ENCODE measurements at places on chromosomes 16 and 17. TPM values are rescaled to one million over a fixed set of nuclear protein-coding genes. Genes with fewer than 3 reads are reported as not detected.
A peak's percentile ranks its signal among the peaks of the same experiment; 100 is the strongest.

SPG7 gene
- 46.7 TPM for total RNA-seq

G6PC1 gene
- total RNA-seq = not detected

NOXO1 gene
- not detected for total RNA-seq

TEFM gene
- total RNA-seq = 19.2 TPM

PRSS33 gene
- total RNA-seq = 0.10 TPM

DNA sequence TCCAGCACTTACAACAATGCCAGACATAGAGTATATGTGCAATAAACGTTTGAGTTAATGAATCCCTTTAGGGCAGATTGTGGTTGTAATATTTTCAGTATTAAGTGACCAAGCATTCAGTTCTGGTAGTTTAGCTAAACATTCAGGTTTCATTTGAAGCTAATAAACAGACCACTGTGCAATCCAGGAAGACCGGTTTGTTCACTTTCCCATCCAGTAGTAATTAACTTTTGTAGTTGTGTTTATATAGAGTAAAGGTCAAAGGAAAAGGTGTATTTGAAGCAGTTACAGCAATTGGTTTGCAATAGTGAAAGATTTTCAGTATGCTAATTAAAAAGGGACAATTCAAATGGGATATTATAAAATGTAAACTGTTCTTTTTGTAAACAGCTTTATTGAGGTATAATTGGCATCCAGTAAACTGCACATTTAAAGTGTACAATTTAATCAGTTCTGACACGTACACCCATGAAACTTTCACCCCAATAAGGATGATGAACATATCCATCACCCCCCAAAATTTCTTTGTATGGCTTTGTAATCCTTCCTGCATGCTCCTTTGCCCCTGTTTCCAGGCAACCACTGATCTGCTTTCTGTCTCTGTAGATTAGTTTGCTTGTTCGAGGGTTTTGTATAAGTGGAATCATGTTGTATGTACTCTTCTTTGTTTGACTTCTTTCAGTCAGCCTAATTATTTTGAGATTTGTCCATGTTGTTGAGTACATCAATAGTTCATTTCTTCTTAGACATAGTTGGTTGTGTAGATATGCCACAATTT is 26.3 kb downstream of the MRTFB start:
- peak; percentile 6 for DNase-seq

GRCh38 chr16:73064212-73064993 is 16.5 kb upstream of the ZFHX3 start:
- no peak for DNase-seq

DNA sequence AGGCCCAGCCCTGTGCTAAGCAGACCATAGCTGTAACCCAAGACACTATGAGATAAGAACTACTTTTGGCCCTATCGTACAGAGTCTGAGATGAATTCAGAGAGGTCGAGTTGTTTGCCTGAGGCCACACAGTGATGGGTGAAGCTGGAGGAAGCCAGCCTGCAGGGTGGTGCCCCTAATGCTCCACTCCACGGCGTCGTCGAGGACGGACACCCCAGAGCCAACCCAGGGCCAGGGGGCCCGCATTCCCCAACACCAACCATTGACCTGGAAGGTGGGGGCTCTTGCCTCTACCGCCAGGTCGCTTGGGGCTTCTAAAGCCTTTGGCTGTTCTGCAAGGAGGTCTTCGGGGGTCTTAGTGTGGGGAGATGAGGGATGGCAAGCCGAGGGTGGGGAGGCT is 84.1 kb downstream of the IRF8 start:
- DNase-seq = no peak

DNA sequence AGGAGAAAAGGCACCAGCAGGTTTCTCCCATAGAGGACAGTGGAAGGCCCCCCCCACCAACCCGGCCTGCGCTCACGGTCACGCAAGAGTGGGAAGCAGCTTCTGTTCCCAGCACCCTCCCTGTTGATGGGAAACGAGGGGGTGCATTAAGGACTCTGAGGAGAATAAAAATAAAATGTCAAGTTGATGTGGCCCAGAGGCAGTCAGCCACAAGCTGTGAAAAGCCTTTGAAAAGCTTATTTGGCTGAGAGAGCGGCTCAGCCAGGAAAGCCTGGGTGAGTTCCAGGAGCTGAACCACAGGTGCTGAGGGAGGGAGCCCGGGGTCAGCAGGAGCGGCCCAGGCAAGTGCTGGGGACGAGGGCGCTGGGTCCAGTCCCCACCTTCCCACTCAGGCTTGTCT is 26.9 kb upstream of the SPATA32 start:
- DNase-seq = no peak

DNA sequence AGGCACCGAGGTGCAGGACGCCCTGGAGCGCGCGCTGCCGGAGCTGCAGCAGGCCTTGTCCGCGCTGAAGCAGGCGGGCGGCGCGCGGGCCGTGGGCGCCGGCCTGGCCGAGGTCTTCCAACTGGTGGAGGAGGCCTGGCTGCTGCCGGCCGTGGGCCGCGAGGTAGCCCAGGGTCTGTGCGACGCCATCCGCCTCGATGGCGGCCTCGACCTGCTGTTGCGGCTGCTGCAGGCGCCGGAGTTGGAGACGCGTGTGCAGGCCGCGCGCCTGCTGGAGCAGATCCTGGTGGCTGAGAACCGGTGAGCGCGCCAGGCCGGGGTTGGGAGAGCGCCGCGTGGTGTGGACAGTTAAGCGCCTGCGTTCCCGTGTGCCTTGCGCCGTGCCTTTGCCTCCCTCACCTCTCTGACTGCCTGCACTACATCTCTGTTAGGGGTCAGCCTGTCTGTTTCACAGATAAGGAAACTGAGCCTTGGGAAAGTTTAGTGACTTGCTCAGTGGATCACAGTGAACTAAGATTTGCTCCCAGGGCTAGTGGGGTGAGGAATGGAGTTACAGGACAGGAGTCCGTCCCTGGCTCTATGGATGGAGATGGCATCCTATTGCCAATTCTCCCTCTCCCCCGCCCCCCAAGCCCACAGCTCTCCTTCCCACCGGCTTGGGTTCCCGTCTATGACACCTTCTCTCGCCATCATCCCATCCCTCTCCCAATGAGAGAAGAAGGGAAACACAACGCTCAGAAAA is 880 bp downstream of the SARM1 start:
- no peak for DNase-seq

GRCh38 chr16:90002759-90003158 is 16.5 kb downstream of the DBNDD1 start:
- no peak for DNase-seq

DNA sequence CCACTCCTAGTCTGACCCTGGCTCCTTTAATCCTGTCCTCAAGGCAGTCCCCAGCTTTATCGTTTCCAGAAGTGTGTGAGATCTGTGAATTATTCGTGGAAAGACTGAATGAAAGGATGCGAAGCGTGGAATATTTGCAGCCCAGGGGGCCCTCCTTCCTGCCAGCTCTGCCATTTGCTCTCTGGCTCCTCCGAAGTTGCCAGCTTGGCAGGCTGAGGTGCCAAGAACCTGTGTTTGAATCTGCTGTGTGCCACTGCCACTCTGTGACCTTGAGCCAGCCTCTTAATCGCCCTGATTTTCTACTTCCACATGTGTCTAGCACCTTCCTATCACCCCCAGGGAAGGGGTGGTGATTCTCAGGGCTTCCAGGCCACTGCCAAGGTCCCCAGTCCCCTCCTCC is 10.8 kb downstream of the TBKBP1 start:
- no peak for DNase-seq

DNA sequence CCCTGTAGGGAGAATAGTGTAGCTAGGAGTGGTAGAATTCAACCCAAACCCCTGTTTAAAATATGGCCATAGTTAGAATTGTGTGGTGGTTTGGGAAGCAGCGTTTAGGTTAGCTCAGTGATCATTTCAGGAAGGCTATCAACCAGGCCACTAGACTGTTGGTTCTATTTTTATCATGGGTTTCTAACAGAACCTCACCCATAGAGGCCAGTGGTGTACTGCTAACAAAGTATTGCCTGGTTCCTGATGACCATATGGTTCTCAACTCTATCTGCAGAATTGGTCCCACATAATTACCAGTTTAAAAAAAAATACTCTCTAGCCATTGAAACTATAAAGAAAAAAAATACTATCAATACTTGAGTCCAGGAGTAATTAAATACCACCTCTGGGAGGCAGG is 70.5 kb upstream of the RASL10B start:
- DNase-seq = no peak

- no peak for DNase-seq
Measured at GRCh38 chr16:7303660-7304200, 28.9 kb upstream of the RBFOX1 start.

- no peak for DNase-seq
Measured at GRCh38 chr17:7606280-7606679, 8.4 kb downstream of the FXR2 start.

GRCh38 chr16:70687102-70687511 is 1.3 kb upstream of the MTSS2 start:
- DNase-seq = no peak

GRCh38 chr16:53061256-53061655 is 6.5 kb downstream of the CHD9 start:
- DNase-seq = no peak

GRCh38 chr16:77739559-77739892 is 17.2 kb downstream of the NUDT7 start:
- no peak for DNase-seq

GRCh38 chr16:69217433-69217832 is 30.5 kb downstream of the SNTB2 start:
- no peak for DNase-seq

- DNase-seq = no peak
Measured at GRCh38 chr16:71852158-71852557, 6.4 kb downstream of the ATXN1L start.

DNA sequence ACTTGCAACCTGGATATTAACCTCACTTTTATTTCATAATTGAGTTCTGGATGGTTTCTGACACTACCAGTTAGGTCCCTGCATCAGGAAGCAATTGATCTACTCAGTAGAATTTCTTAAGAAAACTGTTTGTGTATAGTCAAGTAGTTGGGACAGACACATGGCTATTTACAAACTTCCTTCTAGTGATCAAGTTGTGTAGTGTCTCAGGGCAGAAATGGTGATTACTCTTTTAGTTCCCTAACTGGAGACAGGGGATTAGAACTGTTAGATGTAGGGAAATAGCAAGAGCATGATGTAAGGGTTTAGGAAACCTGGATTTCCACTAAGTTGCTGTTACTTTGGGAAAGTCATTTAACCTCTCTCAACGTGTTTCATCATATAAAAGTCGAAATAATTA is 30.4 kb downstream of the TMEM100 start:
- no peak for DNase-seq

DNA sequence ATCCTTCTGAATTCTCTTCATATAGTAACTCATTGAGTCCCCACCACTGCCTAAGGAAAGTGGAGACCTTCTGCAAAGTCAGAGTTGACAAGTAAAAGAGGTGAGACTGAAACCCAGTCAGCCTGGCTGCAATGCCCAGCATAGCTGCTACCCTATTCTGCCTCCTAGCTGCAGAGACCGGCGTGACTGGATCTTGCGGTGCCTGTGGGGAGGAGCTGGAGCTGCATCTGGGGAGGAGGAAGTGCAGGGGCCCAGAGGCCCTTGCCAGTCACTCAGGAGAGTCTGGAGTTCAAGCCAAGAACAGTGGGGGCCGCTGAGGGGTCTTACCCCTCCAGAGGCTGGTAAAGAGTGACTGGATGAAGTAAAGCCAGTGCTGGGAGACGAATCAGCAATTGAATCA is 35.0 kb upstream of the ZNF423 start:
- no peak for DNase-seq

DNA sequence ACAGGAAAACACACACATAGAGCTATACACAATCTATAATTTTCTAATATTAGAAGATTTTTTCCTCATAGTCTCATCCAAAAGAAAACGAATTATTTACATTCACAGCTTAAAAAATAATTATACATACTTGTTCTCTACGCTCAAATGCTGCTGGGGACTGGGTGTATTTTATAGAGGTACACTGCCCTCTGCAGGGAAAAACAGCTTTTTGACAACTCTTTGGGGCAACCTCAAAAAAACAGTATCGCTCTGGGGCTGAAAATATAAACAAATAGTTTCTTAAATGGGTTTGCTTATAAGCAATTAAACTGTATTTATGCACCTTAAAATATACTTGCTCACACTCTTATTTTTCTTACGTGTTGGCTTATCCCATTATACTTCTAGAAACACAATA is 261.8 kb upstream of the PSMD7 start:
- DNase-seq = peak; percentile 9

DNA sequence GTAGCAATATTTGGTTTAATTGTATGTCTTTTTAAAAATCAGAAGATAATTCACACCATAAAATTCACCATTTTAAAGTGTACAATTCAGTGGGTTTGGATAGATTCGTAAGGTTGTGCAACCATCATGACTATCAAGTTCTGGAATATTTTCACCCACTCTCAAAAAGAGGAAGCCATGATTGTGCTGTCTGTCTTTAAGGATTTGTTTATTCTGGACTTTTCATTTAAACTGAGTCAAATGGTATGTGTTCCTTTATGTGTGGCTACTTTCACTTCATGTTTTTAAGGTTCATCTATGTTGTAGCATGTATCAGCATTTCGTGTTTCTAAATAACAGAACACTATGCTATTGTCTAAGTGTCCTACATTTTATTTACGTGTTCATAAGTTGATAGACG is 68.1 kb upstream of the CPHXL start:
- no peak for DNase-seq

DNA sequence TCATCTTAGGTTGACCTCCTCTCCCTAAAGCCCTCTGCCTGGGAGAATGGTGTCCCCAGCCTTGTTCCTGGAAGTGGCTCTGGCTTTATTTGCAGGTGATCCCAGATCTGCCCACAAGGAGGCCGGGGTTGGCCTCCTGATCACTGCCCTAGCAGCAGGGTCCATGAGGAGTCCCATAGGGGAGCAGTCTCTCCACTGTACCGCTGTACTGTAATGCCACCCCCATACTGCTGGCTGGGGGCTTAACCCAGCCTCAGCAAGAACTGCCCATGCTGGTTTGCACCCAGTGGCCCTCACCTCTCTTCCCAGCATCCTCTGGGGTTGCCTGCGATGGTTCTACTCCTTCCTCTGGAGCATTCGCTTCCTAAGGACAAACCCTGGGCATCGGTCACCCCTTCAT is 39.1 kb downstream of the PSME3IP1 start:
- DNase-seq = no peak

GRCh38 chr16:12613131-12613991 is 190.3 kb downstream of the CPPED1 start:
- DNase-seq = peak; percentile 29

DNA sequence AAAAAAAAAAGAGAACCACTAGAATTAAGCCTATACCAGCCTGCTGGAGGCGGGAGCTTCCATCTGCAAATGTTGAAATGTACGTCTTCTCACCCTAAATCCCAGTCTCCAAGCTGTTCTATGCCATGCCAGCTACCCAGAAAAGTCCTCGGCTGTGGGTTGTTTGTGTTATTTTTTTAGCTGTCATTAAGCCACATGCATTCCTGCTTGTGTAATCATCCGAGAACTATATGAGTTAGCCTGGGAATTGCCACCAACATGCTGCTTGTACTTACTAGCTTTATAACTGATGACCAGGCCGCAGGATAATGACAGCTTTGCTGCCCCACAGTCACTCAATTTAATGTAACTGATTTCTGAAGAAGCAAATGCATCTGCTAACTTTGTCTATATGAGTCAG is 313.9 kb upstream of the SALL1 start:
- DNase-seq = peak; percentile 91
